ENCODE measurements at places on chromosomes 5 and 9.

GRCh38 chr9:117104716-117105495 is 310.0 kb downstream of the ASTN2 start:
- no peaks in the 10 kb centered on the region for H3K27me3 ChIP-seq
- H3K27ac ChIP-seq, result no peak overlapping the region
- H3K4me3 ChIP-seq, result no peak overlapping the region
- no peak for DNase-seq

DNA sequence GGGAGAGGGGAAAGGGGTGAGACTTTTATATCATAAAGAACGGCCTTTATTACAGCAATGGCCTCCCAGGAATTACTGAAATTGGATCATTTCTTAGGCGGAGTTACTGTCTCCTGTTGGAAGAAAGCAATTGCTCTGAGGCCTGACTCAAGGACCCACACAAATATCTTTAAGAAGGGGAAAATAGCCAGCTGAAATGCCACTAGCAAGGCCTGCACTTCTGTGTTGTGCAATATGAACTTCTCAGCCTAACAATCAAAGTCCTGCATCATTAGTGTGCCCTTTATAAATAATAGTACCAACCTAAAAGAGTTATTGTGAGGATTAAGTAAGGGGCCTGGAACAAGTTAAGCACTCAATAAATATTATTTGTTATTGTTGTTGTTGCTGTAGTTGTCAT is 30.1 kb upstream of the TRIM32 start:
- no peaks in the 10 kb centered on the region for H3K36me3 ChIP-seq
- H3K4me3 ChIP-seq, result no peak overlapping the region
- DNase-seq, result no peak
- H3K27me3 ChIP-seq, result no peaks in the 10 kb centered on the region
- no peak overlapping the region for H3K27ac ChIP-seq
- no peaks in the 10 kb centered on the region for H3K4me1 ChIP-seq

- no peaks in the 10 kb centered on the region for H3K27me3 ChIP-seq
- peaks cover 1% of the 10 kb centered on the region for H3K4me1 ChIP-seq
- no peak overlapping the region for H3K27ac ChIP-seq
These were observed 84.7 kb downstream of the NR3C1 start for GRCh38 chr5:143318833-143319232.

DNA sequence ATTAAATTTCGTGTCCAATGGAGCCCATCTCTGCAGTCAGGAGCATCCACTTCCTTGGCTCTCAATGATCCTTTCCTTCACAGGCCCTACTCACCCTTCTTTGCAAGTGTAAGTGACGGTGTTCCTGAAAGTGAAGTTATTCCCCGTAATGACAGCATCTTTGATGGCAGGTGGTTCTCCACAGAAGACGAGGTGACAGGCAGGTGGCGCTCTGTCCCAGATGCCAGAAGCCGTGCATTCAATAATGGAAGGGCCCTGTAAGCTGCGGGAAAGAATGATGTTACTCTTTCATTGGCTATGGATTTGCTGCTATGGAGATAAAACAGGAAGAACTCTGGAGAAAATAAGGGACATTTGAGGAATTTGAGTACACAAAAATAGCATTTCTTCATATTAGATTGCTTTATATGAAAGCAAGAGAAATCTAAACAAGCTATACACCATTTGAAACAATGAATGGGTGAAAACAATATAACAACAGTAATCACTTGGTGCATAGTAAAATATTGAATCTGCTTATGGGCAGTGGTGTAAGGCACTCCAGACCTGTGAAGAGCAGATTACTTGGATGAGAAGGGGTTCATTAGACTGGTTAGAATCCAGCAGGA is 89.9 kb upstream of the TXNDC8 start:
- no peaks in the 10 kb centered on the region for H3K4me1 ChIP-seq
- H3K36me3 ChIP-seq, result peaks cover 50% of the 10 kb centered on the region
- H3K27ac ChIP-seq, result no peak overlapping the region
- no peak overlapping the region for H3K4me3 ChIP-seq

- H3K4me1 ChIP-seq, result no peaks in the 10 kb centered on the region
- DNase-seq, result no peak
- no peaks in the 10 kb centered on the region for H3K36me3 ChIP-seq
- H3K27me3 ChIP-seq, result peaks cover 41% of the 10 kb centered on the region
These were observed 52.4 kb upstream of the PHYKPL start for GRCh38 chr5:178284996-178285395.

- no peak overlapping the region for H3K27ac ChIP-seq
- DNase-seq, result no peak
- no peaks in the 10 kb centered on the region for H3K27me3 ChIP-seq
- H3K4me3 ChIP-seq, result no peak overlapping the region
These were observed 110.5 kb downstream of the SNX18 start for GRCh38 chr5:54628050-54628449.

GRCh38 chr9:130824643-130825350 is 10.3 kb upstream of the ABL1 start:
- H3K4me3 ChIP-seq, result peak overlapping the region; percentile 65
- H3K4me1 ChIP-seq, result peaks cover 14% of the 10 kb centered on the region
- H3K36me3 ChIP-seq, result no peaks in the 10 kb centered on the region

DNA sequence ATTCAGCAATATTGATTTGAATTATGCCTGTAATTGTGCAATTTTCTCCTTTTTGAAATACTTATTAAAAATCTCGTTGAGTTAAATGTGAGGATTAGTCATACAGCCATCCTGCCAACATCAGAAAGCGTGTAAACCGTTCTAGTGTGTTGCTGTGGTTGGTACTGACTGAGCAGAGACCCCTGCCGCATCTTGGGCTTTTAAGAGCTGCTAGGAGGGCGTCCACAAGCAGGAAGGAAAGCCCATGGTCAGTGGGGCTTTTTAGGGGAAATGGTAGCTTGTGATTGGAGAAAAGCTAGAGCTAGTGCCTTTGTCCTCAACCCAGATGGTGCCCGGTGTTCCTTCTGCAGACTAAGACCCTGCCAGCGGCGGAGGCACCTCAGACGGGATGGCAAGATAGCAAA is 1.3 kb downstream of the SDHA start:
- peak overlapping the region; percentile 86 for H3K4me3 ChIP-seq
- no peaks in the 10 kb centered on the region for H3K27me3 ChIP-seq
- DNase-seq, result peak; percentile 54
- peaks cover 5% of the 10 kb centered on the region for H3K36me3 ChIP-seq
- no peak overlapping the region for H3K27ac ChIP-seq

- no peaks in the 10 kb centered on the region for H3K27me3 ChIP-seq
- DNase-seq, result peak; percentile 75
- H3K27ac ChIP-seq, result no peak overlapping the region
- no peak overlapping the region for H3K4me3 ChIP-seq
These were observed 204.3 kb downstream of the PIK3R1 start for GRCh38 chr5:68419637-68420452.

DNA sequence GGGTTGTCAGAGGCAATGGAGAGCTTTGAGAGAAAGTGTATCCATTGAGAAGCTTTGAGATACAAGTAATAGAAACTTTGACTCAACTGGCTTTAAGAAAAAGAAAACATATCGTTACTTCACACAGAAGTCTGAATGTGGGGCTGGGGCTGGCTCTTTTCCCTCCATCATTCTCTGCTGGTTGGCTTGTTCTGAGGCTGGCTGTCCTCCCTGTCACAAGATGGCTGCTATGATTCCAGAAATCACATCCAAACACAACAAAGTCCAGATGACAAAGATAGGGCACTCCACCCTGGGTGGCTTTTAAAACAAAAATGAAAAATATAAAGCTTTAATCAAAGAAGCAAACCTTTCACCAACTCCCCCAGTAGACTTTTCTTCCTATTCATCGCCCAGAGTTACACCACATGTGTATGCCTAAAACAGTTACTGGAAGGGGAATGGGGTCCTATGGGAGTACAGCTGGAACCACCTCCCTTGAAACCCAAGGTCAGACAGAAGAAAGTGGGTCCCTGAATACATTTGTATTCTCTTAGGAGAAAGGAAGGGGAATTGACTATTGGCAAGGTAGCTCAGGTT is 284.3 kb downstream of the GAS1 start:
- no peak overlapping the region for H3K4me3 ChIP-seq
- H3K27ac ChIP-seq, result no peak overlapping the region
- peaks cover 13% of the 10 kb centered on the region for H3K4me1 ChIP-seq
- no peak for DNase-seq
- no peaks in the 10 kb centered on the region for H3K27me3 ChIP-seq
- H3K36me3 ChIP-seq, result no peaks in the 10 kb centered on the region

GRCh38 chr9:3458806-3459475 is 66.9 kb downstream of the RFX3 start:
- no peak for DNase-seq
- H3K4me1 ChIP-seq, result no peaks in the 10 kb centered on the region

GRCh38 chr5:148191010-148191409 is 11.8 kb upstream of the SPINK6 start:
- DNase-seq, result no peak
- no peaks in the 10 kb centered on the region for H3K4me1 ChIP-seq
- no peaks in the 10 kb centered on the region for H3K36me3 ChIP-seq
- no peaks in the 10 kb centered on the region for H3K27me3 ChIP-seq
- H3K4me3 ChIP-seq, result no peak overlapping the region

- H3K27ac ChIP-seq, result no peak overlapping the region
- peaks cover 36% of the 10 kb centered on the region for H3K36me3 ChIP-seq
- DNase-seq, result no peak
- H3K4me1 ChIP-seq, result peaks cover 33% of the 10 kb centered on the region
These were observed 1.5 kb downstream of the LTC4S start for GRCh38 chr5:179795049-179795862.

- no peaks in the 10 kb centered on the region for H3K27me3 ChIP-seq
- no peak overlapping the region for H3K27ac ChIP-seq
- no peak for DNase-seq
These were observed 472.8 kb downstream of the CDK5RAP2 start for GRCh38 chr9:120107138-120107537.

DNA sequence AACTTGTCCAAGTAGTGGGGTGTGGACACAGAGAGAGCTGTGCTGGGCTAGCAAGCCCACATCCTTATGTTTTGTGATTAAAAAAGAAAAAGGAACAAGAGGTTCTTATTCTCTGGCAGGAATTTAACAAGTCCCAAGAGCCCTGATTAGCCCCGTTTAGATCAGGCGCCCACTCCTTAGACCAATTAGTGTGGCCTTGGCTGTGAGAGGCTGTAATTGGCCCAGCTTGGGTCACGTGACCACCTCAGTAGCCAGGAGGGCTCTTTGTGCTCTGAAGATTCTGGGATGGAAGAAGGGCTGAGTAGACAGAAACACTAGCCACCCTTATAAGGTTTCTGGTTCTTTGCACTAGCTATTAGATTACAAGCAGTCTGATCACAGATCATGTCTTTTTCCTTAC is 31.1 kb downstream of the GCNT4 start:
- no peaks in the 10 kb centered on the region for H3K27me3 ChIP-seq
- DNase-seq, result no peak
- H3K36me3 ChIP-seq, result no peaks in the 10 kb centered on the region
- peaks cover 4% of the 10 kb centered on the region for H3K4me1 ChIP-seq

DNA sequence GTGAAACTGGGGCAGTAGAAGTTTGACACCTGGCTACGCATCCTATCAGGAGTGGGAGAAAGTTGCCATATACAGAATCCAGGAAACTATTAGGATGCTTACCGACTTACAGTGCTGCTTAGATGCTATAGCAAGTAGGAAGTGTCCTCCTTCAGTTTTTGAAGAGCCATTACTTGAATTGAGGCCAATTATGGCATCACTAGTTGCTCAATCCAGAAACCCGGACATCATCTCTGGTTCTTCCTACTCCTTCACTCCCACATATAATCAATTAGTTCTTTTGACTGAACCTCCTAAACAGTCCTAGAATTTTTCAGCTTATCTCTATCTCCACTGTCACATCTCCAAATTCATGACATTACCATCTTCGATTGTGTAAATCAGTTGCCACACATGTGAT is 41.8 kb upstream of the UGCG start:
- no peaks in the 10 kb centered on the region for H3K36me3 ChIP-seq
- DNase-seq, result peak; percentile 29
- H3K27ac ChIP-seq, result no peak overlapping the region

DNA sequence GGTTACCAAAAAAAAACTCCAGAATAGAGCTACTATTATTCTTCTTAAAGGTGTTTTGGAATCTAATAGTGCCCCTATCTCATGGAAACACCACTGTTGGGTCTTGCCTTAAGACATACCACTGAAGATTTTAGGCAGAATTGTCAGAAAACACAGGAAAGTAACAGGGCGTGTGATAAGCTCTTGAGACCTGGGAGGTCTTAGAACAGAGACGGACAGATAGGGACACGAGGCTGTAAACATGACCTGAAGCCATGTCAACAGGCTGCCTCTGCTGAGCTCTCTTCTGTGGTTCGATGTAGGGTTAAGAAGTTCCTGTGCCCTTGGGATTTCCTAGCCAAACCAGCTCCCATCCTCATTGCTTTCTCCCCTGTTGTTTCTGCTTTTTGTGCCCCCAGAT is 69.3 kb downstream of the CTSL start:
- H3K4me3 ChIP-seq, result no peak overlapping the region
- no peak for DNase-seq
- no peaks in the 10 kb centered on the region for H3K36me3 ChIP-seq
- peaks cover 5% of the 10 kb centered on the region for H3K4me1 ChIP-seq

- no peak for DNase-seq
- H3K36me3 ChIP-seq, result no peaks in the 10 kb centered on the region
- H3K4me1 ChIP-seq, result no peaks in the 10 kb centered on the region
These were observed 82.6 kb upstream of the PHYKPL start for GRCh38 chr5:178314961-178315820.

- no peak for DNase-seq
- peaks cover 33% of the 10 kb centered on the region for H3K27me3 ChIP-seq
- H3K4me3 ChIP-seq, result no peak overlapping the region
- no peaks in the 10 kb centered on the region for H3K36me3 ChIP-seq
These were observed 75.4 kb upstream of the CPLX2 start for GRCh38 chr5:175795959-175796358.

DNA sequence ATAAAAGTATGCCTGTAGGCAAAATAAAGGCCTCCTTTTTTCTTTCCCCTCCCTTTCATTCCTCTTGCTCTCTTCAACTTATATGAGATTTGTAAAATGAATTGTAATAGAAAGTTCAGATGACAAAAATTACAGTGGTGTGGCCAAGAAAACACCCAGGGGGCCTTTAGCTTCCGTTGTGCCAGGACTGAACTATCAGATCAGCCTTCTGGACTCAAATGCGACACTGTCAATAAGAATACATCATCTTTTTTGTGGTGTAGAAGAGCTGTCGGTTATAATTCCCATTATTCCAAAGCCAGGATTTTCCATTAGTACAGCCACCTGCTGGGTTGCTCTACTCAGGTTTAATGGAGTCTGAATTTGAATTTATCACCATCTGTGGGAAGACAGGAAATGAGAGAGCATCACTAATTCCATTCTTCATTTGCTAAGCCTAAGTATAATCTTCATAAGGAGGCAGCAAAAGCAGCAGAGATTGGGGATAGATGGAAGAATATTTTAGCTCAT is 443.4 kb downstream of the ANXA1 start:
- no peaks in the 10 kb centered on the region for H3K4me1 ChIP-seq
- no peaks in the 10 kb centered on the region for H3K36me3 ChIP-seq
- no peak overlapping the region for H3K27ac ChIP-seq
- H3K4me3 ChIP-seq, result no peak overlapping the region
- no peaks in the 10 kb centered on the region for H3K27me3 ChIP-seq

Data from mesenchymal stem cell (in vitro differentiated cells and primary cell).